GM12891 (cell line): ENCODE measurements at places on chromosomes 5 and 9.

DNA sequence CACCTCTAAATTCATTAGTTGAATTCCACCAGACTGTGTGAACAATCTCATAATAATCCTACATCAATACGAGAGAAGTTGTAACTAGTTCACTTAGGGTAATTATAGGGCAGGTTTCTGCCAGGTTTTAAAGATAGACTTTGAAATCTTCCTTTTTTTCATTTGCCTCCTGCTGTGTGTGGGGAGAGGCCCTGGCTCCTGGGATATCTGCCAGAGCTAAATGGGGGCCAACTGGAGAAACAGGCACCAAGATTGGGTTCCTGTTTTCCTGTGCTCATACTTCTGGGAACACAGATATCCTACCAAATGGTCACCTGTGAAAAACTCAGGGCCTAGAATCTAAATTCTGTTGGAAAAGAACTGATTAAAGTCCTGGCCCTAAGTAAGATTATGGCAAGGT is 42.3 kb downstream of the SH3RF2 start:
- DNase-seq = no peak

DNA sequence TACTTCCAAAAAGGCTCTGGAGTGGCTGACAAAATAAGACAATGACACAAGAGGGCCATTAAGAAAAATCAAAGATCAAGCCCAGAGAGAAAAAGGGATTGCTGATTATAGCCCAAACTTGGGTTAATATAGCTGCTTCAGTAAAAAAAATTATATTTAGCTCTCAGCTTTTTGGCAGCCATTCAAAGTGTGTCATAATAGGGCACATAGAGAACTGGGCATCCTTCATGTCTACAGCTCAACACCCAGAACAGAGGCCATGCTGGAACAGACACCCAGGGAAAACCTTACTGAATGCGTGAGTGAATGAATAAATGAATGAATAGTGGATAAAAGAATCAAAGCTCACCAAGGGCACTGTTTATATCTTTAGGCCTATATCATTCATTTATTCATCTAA is 110.1 kb downstream of the SLIT3 start:
- no peak for DNase-seq

DNA sequence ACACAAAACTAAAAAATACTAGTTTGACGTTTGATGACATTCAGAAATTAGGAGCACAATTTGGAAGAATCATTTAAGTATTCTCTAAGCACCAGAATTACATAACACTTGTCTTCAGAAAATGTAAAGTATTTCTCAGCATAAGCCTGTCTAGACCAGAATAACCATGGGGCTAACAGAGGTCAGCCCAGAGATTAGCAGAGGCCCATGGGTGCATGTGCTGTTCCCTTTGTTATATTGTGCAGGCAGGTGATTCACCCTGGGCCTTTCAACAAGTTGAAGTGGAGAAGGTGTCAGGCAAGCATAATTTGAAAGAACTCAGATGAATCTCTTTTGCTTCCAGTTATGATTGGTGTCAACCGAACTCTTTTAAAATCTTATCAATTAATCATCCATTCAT is 227.9 kb downstream of the LURAP1L start:
- no peak for DNase-seq

DNA sequence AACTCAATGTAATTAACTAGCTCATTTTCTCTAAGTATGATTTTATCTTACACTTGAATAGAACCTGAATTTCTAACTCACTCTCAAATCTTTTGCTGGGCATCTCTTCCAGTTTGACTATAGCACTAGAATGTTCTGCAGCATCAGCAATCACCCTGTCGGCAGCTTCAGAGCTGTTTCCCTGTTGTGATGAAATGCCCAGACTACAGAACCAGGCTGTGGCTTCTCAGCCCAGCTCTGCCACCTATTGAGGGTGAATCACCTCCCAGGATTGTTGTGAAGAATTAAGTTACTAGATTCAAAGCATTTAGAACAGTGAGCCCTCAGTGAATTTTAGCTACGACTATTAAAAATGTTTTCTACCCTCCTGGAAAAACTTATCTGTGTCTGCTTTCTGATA is 90.4 kb upstream of the ANKRD55 start:
- no peak for DNase-seq

GRCh38 chr5:169350759-169351240 is 49.9 kb upstream of the SLIT3 start:
- no peak for DNase-seq

DNA sequence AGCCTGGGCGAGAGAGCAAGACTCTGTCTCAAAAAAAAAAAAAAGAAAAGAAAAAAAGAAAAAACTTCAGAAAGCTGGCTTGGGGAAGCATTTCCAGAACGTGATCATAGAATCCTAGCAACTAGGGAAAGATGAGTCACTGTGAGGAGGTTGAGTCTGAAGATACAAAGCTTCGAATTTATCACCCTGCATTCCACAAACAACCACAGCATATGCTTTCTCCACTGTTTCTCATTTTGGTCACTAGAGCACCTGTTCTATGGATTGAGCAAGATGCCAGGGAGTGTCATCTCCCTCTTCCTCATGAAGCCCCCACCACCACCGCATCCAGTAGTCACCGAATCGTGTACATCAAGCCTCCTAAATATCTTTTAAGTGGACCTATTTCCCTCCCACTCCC is 37.9 kb downstream of the SEMA5A start:
- DNase-seq = no peak

DNA sequence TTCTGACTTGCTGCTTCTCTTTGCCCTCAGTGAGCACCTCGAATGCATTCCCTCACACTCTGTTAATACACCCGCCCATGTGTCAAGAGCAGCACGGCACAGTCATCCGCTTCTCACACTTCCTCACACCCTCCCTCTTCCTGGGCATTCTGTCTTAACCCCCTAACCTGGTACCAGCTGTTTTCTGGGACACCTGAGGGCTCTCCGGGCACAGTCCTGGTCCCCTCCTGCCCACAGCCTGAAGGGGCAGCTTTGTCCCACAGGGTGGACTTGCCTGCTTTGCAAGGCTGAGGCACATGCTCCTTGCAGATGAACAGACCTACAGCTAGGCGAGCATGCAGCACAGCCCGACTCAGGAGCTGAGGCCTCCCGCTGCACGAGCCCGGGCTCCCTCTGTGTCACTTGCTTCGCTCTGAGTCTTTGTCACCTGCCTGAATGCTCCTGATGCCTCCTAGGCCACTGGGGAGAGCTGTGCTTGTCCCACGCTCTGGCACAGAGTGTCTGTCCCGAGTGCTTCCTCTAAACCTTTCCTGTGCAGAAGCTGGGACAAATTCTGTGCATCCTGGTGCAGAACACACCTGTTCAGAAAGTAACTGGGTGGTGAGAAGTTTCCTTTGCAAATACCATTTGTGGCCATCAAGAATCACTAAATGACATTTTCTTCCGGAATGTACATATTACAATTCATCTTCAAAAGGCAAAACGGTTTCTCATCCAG is 47.8 kb downstream of the AHRR start:
- DNase-seq = no peak

DNA sequence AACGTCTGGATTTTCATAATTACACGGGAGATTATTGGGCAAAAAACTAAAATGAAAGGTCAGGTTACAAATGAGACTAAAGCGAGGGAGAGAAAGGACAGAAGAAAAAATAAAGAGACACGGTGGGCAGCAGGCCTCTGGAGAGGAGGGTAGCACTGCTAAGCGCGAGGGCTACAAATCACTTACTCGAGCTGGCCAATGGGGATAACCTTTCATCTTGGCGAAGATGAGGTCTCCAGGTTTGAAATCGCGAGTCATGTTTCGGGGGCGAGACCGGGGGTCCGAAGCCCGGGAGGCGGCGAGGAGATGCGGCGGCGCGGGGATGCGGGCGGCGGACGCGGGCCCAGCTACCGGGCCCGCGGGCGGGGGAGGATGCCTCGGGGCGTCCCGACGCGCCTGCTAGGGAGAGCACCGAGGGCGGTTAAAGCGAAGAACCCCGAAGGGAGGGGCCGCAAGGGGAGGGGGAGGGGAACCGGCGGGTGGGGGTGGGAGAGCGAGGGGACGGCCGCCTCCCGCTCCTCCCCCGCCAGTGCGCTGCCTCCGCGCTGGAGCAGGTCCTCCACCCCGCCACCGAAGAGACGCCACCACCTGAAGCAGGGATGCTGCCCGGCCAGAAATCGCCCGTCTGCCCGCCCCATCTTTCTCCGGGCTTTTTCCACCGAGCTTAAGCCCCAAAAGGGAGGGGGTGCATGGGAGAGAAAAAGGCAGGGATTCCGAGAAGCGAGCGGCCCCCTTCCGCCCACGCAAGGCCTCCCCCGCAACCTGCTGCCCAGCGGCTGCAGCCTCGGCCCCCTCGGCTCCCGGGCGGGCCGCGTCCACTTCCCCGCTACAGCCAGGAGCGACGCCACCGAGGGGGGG is 610 bp downstream of the PSIP1 start:
- peak; percentile 61 for DNase-seq
